ENCODE measurements at places on chromosomes 13 and 19.

GRCh38 chr19:46076031-46076880 is 35.5 kb upstream of the IGFL4 start:
- no peak for DNase-seq

DNA sequence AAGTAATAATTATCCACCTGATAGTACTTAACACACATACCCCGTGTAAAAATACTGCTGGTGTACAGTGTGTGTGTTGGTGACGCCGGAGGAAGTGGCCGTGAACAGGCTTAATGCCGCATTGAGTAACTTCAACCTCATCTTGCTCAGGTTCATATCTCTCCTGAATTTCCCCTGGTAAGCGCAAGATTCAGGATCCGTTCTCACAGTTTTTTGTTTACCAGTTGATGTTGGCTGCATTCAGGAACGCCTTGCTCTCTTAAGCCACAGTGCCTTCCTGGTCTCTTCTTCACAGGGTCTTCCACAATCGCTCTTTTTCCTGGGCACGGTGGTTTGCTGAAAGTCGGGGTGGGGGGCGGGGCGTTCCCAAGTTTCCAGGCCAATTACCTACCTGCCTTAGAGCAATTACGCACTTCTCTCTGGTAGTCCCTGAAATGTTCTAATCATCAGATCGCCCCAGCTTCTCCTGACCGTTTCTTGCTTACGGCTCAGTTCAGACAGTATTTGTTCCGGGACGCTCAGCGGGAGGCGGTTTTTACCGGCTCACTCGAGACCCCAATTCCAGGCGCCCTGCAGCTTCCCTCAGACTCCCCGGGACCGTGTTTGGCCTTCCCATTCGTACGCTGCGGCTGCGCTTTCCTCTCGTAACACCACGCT is 706 bp upstream of the DNAJC3 start:
- DNase-seq = peak; percentile 79

GRCh38 chr19:2058570-2059421 is 7.8 kb upstream of the MKNK2 start:
- DNase-seq = no peak

GRCh38 chr19:30122431-30122830 is 180.4 kb downstream of the URI1 start:
- DNase-seq = no peak
